Adrenal gland (tissue), 19 donors: ENCODE measurements at places on chromosomes 7 and 10.
A peak's percentile ranks its signal among the peaks of the same experiment; 100 is the strongest.

- H3K27me3 ChIP-seq: peaks cover 16% of the 10 kb centered on the region
- no peak overlapping the region for H3K4me3 ChIP-seq
- H3K4me1 ChIP-seq: peaks cover 8% of the 10 kb centered on the region
- no peaks in the 10 kb centered on the region for H3K36me3 ChIP-seq
- DNase-seq: peak; percentile 41
These were observed 34.2 kb upstream of the LEP start for GRCh38 chr7:128206747-128207500.

- no peak for DNase-seq
- no peaks in the 10 kb centered on the region for H3K36me3 ChIP-seq
- H3K27ac ChIP-seq: no peak overlapping the region
- no peak overlapping the region for H3K4me3 ChIP-seq
- H3K27me3 ChIP-seq: no peaks in the 10 kb centered on the region
These were observed 110.5 kb downstream of the DYNC2I1 start for GRCh38 chr7:158966780-158967390.

DNA sequence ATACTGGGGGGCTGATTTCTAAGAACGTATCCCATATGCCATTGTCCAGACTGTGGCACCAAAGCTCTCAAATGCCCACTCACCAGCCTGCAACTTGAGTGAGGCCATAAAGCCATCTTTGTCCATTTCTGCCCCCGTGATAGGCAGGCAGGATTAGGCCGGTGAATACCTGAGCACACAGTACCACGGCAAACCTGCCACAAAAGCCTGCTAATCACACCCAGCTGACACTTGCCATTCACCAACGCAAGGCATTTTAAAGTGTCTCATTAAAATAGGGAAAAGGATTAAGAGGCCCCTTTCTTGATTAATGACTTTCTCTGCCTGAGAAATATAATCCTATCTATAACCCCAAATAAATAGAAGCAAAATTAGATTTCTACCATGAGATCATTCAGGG is 111.4 kb upstream of the NANOS1 start:
- H3K27ac ChIP-seq: no peak overlapping the region
- no peaks in the 10 kb centered on the region for H3K36me3 ChIP-seq
- no peaks in the 10 kb centered on the region for H3K4me1 ChIP-seq
- no peak for DNase-seq

GRCh38 chr7:84490661-84491060 is 296.1 kb upstream of the SEMA3A start:
- no peak overlapping the region for H3K27ac ChIP-seq
- H3K4me1 ChIP-seq: no peaks in the 10 kb centered on the region
- DNase-seq: no peak
- no peak overlapping the region for H3K4me3 ChIP-seq
